A549 treated with GW870086 at 1 μM for 4 hours (cell line): ENCODE measurements at places on chromosomes 11 and 22. TPM values are rescaled to one million over a fixed set of nuclear protein-coding genes. Genes with fewer than 3 reads are reported as not detected.

TMEM191B gene
- 0.71 to 1.0 TPM (median 0.96 TPM) in 3 of 5 replicates, not detected in the others for total RNA-seq

CADM1 gene
- total RNA-seq = 18.4 to 25.0 TPM (median 22.5 TPM) in 5 replicates

NTM gene
- not detected in 5 replicates for total RNA-seq

CRKL gene
- 21.3 to 24.7 TPM (median 23.4 TPM) in 5 replicates for total RNA-seq

DDTL gene
- total RNA-seq = 1.1 to 2.2 TPM (median 1.7 TPM) in 5 replicates

C11orf91 gene
- total RNA-seq = 0.58 to 2.2 TPM (median 1.4 TPM) in 5 replicates

RPL27A gene
- total RNA-seq = 2,543 to 2,827 TPM (median 2,621 TPM) in 5 replicates

SLC22A8 gene
- total RNA-seq = not detected in 5 replicates

GAL3ST3 gene
- total RNA-seq = not detected in 5 replicates

LPXN gene
- 1.8 to 2.9 TPM (median 2.3 TPM) in 5 replicates for total RNA-seq

ARFGAP3 gene
- 19.0 to 24.4 TPM (median 22.3 TPM) in 5 replicates for total RNA-seq

MRPL17 gene
- total RNA-seq = 93.1 to 110 TPM (median 101 TPM) in 5 replicates

PDGFB gene
- 4.3 to 5.5 TPM (median 4.7 TPM) in 5 replicates for total RNA-seq

SUSD2 gene
- 57.0 to 72.3 TPM (median 67.0 TPM) in 5 replicates for total RNA-seq

KCNK4 gene
- 0.10 TPM in 1 of 5 replicates, not detected in the others for total RNA-seq

MMP8 gene
- not detected in 5 replicates for total RNA-seq

MPEG1 gene
- total RNA-seq = not detected in 5 replicates

SCN3B gene
- 0.10 to 0.22 TPM (median 0.13 TPM) in 5 replicates for total RNA-seq
